Activated CD8-positive, alpha-beta memory T cell treated with anti-CD3 and anti-CD28 coated beads for 24 hours (primary cell): ENCODE measurements at places on chromosomes 16 and 17.

DNA sequence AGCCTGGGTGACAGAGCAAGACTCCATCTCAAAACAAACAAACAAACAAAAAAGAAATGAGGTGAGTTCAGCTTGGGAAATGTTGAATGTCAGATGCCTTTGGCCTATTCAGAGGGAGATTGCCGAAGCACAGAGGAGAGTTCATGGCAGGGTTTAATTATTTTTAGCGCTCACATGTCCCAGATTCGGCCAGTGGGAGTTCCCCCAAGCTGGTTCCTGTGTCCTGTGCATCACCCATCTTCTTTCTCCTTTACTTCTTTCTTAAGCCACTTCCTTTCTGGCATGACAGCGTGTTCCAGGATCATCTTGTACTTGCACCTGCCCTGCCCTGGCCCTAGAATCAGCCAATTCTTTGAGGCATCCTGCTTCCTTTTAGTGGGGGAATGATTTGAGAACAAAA is 9.2 kb downstream of the MPV17L start:
- no peak for DNase-seq

DNA sequence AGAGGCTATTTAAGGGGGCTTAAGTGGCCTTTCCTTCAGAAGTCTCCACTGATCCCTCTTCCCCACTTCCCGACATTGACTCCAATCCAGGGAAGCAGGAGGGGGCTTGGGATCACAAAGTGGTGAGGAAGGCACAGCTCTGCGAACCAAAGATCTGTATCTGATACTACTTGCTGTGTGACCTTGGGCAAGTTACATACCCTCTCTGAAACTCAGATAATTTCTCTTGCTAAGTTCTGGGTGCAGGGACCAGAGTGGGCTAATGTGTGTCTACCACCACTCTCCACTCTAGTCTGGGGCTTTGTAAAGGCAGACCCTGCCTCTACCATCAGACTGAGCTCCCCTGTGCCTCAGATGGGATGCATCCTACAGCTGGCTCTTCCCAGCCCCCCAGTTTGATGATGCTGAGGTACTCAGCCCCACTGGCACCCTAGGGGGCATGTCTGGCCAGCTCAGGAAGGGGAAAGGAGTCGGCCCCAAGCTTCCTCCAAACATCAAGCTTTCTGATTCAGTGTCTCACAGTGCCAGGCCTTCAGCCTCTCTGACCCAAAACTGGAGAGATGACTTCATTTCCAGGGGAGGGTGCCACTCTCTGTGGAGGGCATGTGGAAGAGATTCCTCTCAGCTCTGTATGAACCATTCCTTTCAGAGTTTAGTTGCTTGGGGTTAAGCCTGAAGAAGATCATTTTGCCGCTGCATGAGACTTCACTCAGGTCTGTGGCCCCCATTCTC is 10.9 kb downstream of the DLX4 start:
- no peak for DNase-seq

GRCh38 chr17:4249452-4250029 is 14.2 kb downstream of the ANKFY1 start:
- no peak for DNase-seq

- no peak for DNase-seq
Observed at GRCh38 chr16:26269673-26270072, 577.9 kb downstream of the HS3ST4 start.

- DNase-seq, result no peak
Observed at GRCh38 chr17:38883592-38884526, 14.0 kb downstream of the LASP1 start.
